ENCODE measurements at places on chromosomes 1 and 21.

GRCh38 chr1:22761101-22761500, 50.5 kb downstream of the EPHB2 start:
- DNase-seq: no peak

- DNase-seq: no peak
Measured at GRCh38 chr1:159964144-159964543, 10.1 kb upstream of the SLAMF9 start.

- no peak for DNase-seq
Measured at GRCh38 chr1:27561124-27561899, 42.6 kb downstream of the AHDC1 start.

- DNase-seq: no peak
Measured at GRCh38 chr21:39003982-39004633, 179.1 kb downstream of the PSMG1 start.

DNA sequence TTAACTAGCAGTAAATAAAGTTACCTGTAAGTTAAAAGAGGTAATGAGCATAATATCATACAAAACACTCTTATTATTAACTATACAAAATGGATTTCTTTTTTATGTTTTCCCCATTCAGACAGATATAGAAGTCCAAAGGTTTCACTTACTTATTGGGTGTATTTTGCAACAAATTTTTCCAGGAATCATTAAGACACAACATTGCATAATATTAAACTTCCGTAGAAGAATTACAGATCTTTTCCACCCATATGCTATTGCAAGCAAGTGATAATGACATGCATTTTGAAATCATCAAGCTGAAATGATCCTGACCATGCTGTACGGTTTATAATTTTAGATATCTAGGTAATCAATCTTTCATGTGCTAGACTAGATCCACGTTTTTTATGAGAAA, 957.0 kb downstream of the NCAM2 start:
- DNase-seq: no peak

GRCh38 chr1:234645964-234646363, 36.0 kb upstream of the IRF2BP2 start:
- DNase-seq: no peak

DNA sequence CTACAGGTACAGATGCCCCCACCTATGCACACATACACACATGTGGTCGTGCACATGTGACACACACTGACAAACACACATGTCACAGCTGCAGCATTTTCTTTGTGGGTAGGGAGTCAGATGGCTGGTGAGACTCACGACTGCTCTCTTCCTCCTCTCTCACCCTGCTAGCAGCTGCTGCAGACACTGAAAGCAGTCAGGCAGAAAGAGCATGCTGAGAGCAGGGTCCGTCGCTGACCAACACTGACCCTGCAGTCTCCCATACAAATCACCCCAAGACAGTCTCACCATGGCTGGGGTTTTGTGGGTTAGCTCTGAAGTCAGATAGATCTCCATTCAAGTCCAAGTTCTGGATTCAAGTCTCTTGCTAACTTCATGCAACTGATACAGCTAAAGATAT, 188.3 kb downstream of the ASTN1 start:
- no peak for DNase-seq

DNA sequence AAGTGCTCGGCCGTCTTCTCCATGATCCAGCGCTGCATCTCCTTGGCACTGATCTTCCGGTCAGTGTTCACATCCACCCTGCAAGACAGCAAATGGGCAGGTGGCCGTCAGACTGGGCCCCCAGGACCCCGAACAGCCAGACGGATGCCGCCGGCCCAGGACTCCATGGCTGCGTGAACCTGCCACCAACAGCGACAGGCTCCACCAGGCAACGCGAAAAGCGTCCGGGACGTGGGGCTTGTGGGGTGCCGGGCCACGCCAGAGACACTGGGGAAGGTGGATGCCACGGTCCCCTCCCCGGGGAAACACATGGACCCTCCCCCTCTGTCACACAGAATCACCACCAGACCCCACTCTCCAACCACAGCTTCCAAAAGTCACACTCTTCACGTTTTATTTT, 7.9 kb downstream of the SDF4 start:
- DNase-seq: no peak
